ELF-1 (cell line): ENCODE measurements at places on chromosomes 6 and 20.

- DNase-seq = no peak
Measured at GRCh38 chr6:25010176-25010575, 74.4 kb upstream of the RIPOR2 start.

DNA sequence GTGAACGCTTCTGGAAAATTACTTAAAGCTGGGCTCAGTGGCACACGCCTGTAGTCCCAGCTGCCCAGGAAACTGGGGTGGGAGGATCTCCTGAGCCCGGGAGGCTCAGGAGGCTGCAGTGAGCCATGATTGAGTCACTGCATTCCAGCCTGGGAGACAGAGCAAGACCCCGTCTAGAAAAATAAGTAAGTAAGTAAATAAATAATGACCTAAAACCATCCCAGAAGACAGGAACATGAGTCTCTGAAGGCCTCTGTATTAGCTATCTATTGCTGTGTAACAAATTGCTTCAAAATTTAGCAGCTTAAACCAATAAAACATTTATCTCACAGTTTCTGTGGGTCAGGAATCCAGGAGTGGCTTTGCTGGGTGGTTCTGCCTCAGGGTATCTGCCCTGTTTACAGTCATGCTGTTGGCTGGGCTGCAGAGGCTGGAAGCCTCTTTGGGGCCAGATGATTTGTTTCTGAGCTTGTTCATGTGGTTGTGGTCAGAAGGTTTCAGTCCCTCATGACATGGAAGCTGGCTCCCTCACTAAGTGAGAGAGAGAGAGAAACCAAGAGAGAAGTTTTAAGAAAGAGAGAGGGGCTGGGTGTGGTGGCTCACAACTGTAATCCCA is 48.4 kb upstream of the NCOA3 start:
- DNase-seq = peak; percentile 91

GRCh38 chr6:166809721-166810120 is 146.6 kb downstream of the RNASET2 start:
- DNase-seq = no peak

DNA sequence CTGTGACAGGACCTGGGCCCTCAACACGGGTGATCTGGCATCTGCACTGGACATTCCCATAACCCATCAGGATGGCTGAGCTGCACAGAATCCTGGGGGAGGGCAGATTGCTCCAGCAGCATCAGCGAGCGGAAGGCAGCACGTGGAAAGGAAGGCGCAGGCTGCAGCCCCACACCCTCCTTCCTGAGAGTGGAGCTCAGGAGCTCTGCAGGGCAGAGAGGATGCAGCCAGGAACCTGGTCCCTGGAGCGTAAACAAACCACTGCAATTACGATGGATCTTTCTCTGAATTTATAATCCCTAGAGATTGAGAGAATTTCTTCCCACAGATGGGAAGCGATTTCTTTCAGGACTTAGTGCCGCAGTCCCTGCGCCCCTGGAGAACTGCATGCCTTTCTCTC is 39.7 kb upstream of the EMILIN3 start:
- DNase-seq = no peak

DNA sequence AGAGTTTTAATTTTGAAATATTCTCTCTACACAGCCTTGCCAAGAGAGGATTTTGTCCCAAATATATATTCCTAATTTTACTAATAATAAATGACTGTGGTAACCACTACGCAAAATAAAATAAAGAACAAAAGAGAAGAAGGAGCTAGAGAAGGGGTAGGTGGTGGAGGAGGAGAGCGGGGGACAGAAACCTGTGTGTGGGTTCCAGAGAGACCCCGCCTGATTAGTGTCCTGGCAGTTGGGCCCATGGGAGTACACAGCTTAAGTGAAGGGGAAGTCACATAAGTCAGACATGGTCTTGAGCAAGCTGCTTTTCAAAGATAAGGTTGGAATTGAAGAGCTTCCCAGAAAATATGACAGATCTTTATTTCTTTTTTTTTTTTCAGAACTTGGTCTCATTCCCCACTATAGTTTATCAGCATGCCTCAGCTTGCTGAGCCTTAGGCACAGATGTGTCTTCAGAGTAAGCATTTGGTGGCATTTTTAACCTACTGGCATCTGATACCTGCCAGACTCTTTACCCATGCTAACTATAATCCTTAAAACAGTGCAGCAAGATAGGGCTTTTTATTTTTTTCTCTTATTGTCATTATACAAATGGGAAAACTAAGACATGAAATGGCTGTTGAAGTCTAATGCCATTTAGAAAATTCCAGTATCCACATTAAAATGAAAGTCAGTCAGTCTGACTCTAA is 9.6 kb upstream of the RHAG start:
- DNase-seq = no peak

GRCh38 chr20:36181934-36182603 is 27.5 kb downstream of the EPB41L1 start:
- no peak for DNase-seq
